Immature natural killer cell (primary cell): ENCODE measurements at places on chromosomes 4 and X.

DNA sequence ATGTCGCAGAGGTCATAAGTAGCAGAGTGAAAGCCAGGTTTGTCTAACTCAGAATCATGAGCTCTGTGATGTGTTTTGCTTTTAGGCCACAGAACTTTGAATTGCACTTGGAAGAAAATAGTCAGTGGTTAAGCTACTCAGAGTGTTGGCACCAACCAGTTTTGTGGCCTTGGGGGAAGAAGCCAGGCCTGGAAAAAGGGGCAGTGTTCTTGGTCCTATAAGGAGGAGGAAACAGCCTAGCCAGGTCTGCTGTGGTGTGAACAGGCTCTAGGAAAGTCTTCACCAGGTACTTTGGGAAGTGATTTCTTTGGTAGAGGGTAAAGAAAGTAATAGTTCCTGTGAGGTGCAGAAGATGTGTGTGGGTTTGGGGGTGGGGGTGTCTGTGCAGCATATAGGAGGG lies 49.2 kb downstream of the FHIP1A start:
- no peak for DNase-seq

DNA sequence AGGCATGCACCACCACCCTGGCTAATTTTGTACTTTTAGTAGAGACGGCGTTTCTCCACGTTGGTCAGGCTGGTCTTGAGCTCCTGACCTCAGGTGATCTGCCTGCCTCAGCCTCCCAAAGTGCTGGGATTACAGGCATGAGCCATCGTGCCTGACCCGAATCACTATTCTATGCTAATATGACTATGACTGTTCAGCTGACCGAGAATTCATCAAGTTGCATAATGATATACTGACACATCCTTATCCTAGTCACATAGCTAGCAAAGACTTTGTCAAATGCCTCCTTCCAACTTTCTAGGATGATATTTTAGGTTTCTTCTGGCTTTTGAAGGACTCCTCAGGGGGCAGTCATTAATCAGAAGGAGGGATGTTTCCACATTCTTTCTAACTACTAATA lies 4.8 kb upstream of the GPM6B start:
- no peak for DNase-seq

DNA sequence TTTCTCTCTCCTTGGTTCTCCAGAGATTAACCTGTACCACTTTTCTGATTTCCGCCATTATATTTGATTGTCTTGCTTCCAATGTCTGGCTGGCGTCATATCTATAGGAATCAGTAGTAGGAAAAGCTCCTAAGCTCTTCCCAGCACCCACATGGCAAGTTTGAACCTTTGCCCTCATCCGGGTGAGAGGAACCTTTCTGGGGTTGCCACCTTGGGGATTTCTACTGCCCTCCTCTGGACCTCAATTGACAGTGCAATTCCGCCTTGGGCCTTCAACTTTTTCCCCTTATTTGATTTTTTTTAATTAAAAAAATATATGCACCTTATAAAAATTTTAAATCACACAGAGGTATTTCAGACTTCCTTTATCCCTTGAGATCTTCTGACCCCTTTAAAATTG lies 2.0 kb upstream of the CXorf66 start:
- DNase-seq: no peak

DNA sequence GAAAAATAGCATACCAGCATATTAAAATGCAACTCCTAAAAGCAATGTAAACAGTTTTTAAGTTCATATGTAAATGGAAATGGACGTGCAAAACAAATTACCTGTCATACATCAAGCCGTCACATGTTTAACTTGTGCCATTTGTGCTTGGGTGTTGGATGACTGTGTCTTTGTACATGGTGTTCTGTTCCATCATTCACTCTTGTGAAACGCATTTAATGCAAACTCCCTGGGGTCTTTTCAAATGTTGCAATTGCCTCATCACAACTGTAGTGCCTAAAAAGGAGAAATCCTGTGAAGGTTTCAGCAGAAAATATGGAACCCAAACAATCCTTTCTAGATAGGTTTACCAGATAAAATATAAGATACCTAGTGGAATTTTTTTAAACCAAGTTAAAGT lies 52.4 kb downstream of the PHOX2B start:
- DNase-seq: no peak

DNA sequence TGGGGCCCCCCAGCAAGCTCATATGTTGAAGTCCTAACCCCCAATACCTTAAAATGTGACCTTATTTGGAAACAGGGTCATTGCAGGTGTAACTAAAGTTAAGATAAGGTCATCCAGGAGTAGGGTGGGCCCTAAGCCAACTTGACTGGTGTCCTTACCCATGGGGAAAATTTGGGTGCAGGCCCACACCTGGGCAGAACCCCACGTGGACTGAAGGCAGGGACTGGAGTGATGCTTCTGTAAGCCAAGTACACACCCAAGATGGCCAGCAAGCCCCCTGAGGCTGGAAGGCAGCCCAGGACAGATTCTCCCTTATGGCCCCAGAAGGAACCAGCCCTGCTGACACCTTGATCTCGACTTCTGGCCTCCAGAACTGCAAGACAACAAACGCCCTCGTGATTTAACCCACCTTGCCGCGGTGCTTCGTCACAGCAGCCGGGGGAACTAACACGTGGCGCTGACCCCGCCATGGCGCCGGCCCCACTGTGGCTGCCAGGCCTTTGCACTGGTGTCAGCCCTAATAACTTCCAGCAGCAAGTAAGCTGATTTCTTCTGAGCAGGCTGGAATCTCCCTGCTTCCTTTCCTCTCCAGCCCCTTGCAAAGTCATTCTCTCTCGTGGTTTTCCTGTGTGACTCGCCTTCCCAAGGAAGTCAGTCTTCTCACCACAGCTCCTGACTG lies 23.2 kb upstream of the MXD4 start:
- DNase-seq: peak; percentile 61

- DNase-seq: no peak
Measured at GRCh38 chr4:8504279-8505007, 63.9 kb downstream of the TRMT44 start.

DNA sequence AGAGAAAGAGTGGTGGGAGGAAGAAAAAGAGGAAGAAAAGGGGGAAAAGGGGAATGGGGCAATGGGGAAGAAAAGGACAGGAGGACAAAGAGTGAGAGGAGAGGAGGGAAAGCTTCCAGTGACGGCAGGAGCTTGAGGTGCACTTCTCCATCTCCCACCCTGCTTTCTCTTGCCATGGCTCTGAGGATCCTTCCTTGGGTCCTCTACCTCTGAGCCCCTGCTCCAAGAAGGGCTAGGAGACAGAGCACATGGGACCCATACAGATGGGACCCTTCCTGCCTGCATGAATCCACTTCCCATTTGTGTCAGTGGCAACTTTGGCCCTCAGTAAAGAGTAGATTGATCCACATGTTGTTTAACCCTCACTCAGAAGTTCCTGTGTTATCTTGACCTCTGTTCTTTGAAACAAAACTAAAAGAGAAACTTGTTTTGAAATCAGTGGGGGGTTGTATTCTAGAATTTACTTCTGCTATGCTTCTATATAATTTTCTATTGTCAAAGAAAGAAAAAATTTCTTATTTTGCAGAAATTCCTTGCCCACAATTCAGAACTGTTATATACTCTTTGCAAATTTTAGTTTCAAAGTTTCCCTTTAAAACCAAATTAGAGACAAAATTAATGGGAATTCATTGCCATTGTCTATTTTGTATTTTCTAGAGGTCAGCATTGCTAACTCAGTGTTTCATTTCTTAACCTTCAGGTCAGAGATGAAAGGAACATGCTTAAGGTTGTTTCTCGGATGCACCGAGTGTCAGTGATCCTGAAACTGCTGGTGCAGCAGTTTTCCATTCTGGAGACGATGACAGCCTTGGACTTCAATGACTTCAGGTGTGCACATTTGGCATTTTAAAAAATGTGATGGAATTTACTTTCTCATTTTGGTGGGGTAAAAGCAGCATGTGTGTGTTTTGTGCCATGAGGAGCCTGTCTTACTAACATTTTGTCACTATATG lies 5.0 kb downstream of the TDO2 start:
- no peak for DNase-seq

GRCh38 chr4:145679991-145680455 lies at the start of gene C4orf51:
Gene C4orf51 (plus strand): TSS chr4:145680146. CDS start chr4:145680204, 58 bp downstream.
- no peak for DNase-seq

DNA sequence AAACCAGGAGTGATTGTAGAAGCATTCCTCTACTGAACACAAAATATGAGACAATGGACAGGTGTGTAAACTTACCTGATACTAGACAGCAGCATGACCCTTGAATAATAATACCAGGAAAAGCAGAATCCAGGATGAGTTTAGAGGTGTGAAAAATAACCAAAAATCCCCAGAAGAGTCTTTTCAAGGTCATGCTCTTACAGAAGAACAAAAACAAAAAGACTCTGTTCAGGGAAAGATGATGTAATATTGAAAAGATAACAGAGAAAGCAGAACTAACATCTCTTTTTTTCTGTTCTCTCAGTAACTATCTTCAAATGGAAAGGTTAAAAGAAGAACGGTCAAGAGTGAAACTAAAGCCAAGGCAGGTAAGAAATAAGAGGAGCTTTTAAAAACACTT lies 14.0 kb upstream of the ARHGAP10 start:
- no peak for DNase-seq

GRCh38 chr4:92455329-92455839 lies 151.6 kb downstream of the GRID2 start:
- DNase-seq: no peak

GRCh38 chr4:149952101-149952500 lies 126.1 kb upstream of the DCLK2 start:
- DNase-seq: no peak

- no peak for DNase-seq
Measured at GRCh38 chr4:56264873-56265272, 122.4 kb downstream of the AASDH start.

GRCh38 chrX:2539586-2539985 lies 38.8 kb upstream of the DHRSX start:
- DNase-seq: no peak

DNA sequence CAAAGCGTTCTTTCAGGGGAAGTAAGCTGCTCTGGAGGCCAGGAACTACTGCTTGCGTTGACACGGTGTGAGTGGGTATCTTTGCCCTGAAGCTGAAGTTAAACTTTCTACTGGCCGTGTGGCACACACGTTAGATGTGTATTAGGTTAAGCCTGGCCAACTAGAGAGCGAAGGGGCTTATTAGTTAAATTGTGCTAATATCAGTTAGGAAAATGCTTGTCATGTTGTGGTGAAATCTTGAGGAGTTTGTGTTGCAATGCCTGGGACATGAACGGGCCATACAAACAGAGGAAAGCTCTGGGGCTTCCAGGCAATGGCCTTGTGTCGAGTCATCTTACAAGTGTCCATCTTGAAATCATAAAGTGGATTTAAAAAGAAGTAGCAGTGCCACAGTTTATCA lies 62.6 kb downstream of the NSUN7 start:
- no peak for DNase-seq

DNA sequence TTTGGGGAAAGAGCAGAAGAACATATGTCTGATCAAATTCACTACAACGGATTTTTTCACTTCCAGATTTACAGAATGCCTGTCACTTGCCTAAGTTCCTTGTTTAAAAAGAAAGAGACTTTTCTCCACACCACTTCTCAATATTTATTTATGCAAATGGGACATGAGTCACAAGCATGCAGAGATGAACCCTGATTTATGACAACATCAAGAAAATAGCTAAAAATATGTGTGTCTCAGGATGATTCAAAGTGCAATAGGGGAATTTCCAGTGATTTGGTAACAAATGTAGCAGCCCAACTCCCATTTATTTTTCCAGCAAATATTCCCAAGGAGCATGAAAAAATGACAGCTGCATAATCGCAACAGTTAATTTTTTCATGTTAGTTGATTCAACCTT lies 180.4 kb upstream of the FAT1 start:
- no peak for DNase-seq

- DNase-seq: peak; percentile 63
Measured at GRCh38 chr4:104860238-104861123, 286.2 kb upstream of the TET2 start.

DNA sequence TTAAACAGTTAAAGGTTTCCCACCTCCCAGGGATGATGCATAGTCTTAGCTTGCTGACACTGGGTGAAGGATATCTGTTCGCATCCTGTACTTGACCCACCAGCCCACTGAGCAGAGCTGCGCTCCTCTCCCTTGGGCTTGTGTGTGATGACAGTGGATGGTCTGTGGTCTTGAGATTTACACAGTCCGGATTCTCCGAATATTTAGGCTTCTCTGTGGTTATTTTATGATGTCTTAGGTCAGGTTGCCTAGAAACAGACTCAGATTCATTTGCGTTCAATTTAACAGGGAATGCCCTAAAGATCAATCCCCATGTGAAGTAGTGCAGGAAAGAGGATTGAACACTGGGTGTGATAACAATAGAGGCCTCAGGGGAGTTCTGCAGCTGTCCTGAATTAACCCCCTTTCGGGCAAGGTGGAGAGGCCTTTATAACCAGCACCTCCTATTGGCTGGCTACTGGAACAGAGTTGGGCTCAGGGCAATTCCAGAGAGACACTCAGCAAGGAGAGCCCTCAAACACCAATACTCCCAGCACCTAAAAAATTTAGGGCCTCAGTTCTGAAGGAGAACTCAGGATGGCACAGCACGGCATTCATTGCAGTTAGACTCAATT lies 653.2 kb upstream of the GALNT7 start:
- DNase-seq: no peak

DNA sequence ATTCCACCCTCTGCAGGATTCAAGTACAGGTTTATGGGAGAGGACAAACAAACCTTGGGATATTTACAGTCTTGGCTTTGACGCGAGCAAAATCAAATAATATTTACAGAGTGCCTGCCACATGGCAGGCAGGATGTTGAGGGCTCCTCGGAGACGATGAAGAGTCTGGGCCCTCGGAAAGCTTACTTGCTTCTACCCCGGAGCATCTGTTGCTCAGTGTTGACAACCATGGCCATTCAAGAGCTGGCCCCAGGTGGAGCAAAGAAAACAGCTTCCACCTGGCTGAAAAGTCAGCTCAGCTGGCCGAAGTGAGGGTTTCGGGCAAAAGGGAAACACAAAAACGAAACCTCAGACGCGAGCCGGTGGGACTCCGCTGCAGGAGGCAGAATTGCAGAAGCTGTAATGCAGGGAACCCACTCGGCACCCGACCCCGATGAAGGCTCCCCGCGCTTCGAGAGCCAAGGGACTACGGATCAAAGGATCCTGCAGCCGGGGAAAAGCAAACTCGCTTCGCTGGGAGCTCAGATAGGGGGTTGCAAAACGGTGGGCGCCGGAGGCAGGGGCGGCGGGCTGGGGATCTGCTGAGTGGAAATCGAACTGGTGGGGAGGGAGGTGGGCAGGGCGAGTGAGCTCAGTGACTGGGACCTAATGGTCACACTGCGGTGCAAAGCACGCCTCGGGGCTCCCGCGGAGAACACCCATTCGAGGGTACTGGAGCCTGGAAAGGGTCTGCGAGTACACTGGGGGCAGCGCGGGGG lies 805 bp downstream of the ATP8A1 start:
- peak; percentile 54 for DNase-seq

DNA sequence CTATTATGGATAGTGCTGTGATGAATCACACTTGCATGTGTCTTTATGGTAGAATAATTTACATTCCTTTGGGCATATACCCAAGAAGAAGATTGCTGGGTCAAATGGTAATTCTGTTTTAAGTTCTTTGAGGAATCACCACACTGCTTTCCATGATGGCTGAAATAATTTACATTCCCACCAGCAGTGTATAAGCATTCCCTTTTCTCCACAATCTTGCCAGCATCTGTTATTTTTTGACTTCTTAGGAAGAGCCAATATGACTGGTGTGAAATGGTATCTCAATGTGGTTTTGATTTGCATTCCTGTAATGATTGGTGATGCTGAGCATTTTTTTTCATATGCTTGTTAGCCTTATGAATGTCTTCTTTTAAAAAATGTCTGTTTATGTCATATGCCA lies 1120.2 kb downstream of the ARAP2 start:
- DNase-seq: no peak

- no peak for DNase-seq
Measured at GRCh38 chr4:105838082-105838481, 57.2 kb upstream of the NPNT start.

GRCh38 chr4:153747406-153747955 lies 12.3 kb downstream of the RNF175 start:
- DNase-seq: no peak

GRCh38 chrX:64842492-64842891 lies 133.8 kb downstream of the ZC4H2 start:
- DNase-seq: no peak
